Effector CD4-positive, alpha-beta T cell (primary cell): ENCODE measurements at places on chromosomes 1 and 21.

- DNase-seq: no peak
These were observed 24.2 kb upstream of the HSD3B1 start for GRCh38 chr1:119482517-119483425.

DNA sequence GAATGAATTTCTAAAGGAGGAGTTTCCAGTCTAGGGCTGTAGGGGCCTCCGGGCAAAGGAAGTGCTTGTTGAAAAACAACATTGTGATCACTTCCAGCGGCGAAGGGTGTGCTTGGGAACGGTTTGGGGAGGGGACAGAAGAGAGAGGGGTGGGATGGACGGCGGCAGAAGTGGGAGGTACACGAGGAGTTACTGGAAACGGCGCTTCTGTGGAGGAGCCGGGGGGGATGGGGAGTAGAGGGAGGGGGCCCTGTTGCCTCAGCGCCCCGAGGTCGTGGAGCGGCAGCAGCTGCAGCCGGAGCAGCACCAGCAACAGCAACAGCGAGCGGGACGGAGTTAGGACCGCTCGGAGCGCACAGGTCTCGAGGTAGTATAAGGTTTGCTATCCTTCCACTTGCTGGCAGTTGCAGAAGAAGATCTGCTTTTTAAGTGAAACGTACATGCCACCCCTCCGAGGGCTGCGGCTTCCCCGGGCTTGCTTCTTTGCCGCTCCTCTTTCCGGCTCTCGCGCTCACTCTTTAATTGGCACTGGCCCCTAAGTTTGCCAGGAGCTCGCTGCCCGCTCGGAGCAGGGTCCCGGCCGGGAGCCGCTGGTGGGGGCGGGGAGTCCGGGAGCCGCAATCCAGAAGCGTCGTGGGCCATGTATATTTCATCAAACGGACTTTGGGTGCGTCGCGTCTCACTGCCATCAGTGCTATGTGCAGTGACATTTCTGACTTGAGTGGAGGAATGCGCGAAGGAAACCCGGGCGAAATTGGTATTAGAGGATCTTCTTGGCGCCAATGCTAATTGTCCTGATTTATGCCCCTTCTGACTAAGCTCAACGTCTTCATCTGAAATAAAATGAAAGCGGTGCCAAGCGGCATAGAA, 771 bp upstream of the NTNG1 start:
- DNase-seq: no peak

- DNase-seq: no peak
These were observed at the start of gene CFH for GRCh38 chr1:196651637-196652215. Gene CFH, plus strand, starts transcription at chr1:196652043. Its CDS starts 75 bp downstream, at chr1:196652118.

DNA sequence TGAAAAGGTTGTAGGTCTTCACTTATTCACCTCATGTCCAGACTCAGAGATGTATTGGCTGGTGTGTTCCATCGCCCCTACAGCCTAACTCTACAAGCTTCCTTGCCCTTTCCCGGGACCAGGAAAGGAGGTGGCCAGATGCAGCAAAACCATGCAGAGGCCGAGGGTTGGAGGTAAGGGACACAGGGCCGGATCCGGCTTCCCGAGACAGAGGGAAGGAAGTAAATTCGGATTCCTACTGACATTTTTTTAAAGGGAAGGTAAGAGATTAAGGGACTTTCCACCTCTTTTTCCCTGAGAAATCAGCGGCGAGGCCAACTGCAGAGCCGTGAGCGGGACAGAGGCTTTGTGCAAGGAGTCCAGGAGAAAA, 12.7 kb downstream of the EPHA10 start:
- DNase-seq: no peak

DNA sequence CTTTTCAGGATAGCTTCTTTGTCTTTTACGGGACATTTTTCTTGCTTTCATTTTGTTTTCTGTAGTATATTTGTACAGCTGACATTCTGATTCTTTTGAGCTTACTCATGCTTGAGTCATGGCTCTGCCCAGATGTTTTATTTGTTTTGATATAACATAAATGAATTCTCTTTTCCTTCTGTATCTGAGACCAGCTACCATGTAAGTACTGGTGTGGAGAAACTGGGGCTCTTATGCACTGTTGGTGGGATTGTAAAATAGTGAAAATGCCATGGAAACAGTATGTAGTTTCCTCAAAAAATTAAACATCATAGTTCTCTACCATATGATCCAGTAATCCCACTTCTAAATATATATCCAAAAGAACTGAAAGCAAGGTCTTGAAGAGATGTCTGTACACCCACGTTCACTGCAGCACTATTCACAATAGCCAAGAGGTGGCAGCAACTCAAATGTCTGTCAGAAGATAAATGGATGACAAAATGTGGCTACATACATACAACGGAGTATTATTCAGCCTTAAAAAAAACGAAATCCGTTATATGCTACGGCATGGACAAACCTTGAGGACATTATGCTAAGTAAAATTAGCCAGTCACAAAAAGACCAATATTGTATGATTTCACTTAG, 61.4 kb downstream of the EIF2B3 start:
- no peak for DNase-seq

DNA sequence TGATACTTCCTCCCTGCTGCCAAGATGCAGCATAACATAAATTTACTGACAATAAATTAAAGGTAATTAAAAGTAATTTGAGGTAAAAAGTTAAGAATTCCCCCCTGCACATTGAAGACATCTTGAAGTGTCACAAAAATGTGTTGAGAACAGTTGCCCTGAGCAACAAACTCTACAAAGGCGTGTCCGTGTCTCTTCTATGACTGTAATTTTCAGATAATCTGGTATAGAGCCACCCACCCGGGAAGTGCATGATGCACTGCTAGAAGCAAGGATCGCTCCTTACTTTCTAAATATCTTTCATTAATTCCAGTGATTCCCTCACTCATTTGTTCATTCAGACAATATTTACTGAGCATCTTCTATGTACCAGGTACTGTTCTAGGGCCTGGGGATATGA, 11.0 kb upstream of the CASQ1 start:
- no peak for DNase-seq

- no peak for DNase-seq
These were observed 3.8 kb downstream of the LEMD1 start for GRCh38 chr1:205417870-205418635.

DNA sequence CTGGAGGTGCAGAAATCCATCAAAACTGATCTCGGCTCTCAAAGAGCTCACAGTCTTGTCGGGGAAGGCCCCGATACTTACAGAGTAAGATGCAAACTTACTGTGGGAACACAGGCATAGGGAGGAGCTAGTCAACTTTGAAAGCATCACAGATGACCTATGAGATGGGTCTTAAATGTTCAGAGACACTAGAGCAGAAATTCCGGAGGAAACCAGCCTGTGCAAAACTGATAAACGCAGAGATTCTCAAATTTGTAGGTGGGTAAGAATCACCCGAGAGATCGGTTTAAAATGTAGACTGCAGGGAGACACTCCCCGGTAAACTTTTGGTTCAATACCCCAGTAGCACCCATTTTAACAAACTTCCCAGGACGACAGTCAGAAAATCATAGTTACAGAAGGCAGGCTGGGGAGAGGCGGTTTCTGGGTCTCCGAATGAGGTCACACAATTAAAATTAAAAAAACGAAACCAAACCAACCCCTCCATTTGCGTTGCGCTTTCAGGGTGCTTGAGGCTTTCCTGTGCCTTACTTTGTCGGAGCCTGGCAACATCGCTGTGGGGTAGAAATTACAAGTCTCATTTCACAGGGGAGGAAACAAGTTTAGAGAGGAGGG, 755 bp upstream of the THRAP3 start:
- peak; percentile 32 for DNase-seq

GRCh38 chr1:21115098-21115760, 61.5 kb downstream of the EIF4G3 start:
- DNase-seq: no peak

GRCh38 chr1:10754568-10755329, 41.7 kb downstream of the CASZ1 start:
- no peak for DNase-seq

DNA sequence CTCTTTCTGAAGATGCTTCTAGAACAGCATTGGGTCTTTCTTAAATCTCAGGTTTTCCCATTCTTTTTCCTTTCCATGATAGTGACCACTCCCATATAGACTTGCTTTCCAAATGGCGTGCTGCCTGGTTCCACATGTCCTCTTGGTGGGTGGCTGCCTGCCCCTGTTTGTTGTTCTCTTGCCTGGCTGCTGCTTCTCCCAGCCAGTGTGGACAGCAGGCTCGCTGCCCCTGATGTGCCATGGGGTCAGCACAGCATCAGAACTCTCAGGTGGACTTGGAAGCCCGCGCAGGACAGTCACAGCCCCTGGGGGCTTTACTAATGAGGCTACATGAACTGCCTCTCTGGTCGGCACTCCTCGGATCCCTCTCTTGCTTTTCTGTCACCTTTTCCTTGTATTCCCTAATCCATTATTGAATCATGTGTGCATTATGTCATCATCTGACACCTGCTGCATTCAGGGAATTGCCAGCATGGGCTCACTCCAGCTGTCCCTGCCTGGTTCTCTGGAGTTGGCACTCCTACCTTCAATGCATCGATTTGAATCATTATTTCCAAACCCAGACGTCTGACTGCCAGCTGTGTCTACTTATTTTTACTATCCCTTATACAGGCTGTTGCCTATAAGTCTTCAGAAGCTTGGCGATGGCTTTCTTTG, 100.5 kb upstream of the COA6 start:
- no peak for DNase-seq

GRCh38 chr21:31260790-31261189, 83.3 kb downstream of the TIAM1 start:
- no peak for DNase-seq

- no peak for DNase-seq
These were observed 8.2 kb upstream of the IRF2BP2 start for GRCh38 chr1:234617986-234618736.

GRCh38 chr1:208300084-208300770, 56.0 kb upstream of the PLXNA2 start:
- no peak for DNase-seq
